AG20443 (cell line): ENCODE measurements at places on chromosomes 2 and 18.
A peak's percentile ranks its signal among the peaks of the same experiment; 100 is the strongest.

DNA sequence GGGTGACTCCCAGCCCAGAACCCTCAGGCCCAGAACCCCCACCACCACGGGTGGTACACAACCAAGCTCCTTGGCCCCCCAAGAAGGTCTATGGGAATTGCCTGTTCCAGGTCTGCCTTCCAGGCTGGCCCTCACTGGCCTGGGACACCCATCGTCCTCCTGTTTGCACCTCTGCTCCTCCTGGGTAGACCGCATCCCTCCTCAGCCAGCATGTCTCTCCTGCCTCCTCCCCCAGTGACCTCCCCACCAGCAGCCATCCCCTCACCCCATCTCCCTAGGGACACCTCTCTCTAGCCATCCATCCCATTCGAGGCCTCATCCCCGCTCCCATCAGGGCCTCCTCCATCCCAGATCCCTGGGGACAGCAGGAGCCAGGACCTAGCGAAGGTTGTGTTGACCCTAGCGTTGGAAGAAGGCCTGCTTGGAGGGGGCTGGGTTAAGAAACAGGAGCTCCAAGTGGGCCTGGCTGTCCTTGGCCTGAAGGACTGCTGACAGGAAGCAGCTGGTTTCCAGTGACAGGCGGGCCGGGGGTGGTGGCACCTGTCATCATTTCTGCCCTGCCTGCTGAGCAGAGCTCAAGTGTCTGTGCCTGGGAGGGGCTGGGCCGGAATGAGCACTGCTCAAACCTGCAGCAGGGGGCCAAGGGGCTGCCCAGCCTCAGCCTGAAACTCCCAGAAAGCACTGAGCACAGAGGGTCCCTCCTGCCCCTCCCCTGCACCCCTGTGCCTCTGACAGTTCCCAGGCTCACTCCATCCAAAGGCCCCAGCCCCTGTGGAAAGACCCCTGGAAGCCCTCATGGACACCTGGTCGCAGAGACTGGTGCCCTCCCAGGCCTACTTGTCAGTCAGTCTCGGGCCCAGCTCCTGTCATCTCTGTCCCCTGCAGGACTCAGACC lies 96.0 kb upstream of the OTOS start:
- no peak for DNase-seq

DNA sequence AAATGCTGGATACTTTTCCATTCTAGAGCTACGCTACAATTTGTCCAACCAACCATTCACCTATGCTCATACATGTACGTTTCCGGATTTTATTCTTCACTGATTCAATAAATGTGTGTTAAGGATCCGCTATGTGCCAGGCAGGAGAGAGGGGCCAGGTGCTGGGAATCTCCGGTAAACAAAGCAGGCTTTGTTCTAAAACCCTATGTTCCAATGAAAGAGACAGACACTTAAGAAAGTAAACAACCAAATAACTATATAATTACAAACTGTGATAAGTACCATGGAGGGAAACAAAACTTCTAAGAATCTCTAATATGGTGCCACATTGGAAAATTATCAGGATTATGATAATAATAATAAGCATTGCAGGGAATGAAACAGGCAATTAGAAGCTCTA lies 22.2 kb upstream of the POMC start:
- DNase-seq: no peak

DNA sequence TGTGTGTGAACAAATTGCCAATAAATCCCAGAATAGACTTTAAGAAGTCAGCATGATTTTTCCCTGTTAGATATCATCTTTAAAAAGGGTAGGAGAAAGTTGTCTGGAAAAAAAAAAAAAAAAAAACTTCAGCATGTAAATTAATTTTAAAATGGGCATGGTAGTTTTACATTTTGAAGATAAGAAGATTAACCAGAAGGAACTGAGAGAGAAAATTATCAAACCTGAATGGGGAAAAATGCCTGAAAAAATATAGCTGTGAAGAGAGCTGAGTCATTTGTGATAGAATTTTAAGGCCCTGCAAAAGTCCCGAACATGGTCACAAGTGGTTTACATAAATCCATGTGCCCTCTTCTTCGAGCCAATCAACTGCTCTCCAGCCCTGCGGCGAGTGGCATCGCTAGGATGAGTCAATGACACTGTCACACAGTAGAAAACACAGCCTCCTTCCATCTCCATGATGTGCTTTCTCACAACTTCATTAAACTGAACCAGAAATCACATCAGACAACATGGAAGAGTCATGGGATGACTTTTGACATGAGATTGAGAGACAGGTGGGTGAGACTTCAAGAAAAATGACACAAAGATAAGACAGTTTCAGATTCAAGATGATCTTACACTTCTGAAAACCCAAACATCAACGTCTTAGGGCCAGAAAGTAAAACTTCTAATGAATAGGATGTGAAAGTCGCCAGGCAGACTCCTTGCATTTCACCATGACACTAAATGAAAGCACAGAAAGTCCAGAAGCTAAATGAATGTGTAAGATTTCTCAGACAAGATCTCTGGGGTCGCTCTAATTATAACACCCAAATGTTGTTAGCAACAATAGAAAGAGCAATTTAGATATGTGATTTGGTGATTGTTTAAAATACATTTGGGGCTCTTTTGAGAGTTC lies 273.0 kb upstream of the ID2 start:
- DNase-seq: no peak

DNA sequence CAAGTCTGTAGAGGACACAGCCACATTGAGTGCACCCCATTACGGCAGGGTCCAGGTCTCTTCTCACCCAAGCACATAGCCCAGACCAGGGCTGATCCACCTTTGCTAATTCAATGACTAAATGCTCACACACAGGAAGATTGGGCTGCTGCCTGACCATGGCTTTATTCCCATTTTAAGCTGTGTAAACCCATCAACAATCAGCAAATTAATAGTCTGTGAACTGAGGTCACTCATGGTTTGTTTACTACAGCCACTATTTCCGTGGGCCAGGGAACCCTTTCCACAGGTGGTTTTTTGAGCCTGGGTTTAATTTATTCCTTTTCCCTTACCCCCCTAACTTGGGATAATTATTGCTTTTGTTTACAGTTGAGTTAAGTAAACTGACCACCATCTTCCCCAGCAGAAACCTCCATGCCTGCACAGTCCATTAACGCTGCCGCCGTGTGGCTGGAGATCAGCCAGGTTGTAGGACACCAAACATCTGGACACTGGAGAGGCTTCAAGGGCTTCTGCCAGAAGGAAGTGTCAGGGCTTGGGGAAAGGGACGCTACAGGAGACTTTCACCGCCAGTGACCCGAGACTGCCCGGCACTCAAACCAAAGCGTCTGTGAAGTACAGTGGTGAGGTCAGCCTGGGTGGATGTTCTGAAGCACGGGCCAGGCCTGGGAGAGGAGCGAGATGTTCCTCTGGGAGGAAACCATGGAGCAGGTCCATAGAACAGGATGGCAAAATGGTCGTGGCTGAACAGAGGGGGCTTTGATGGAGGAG lies 282.9 kb downstream of the DYSF start:
- no peak for DNase-seq

GRCh38 chr2:133497270-133497893 lies 70.9 kb downstream of the NCKAP5 start:
- peak; percentile 43 for DNase-seq

- no peak for DNase-seq
Observed at GRCh38 chr2:180694445-180695421, 285.7 kb upstream of the UBE2E3 start.

DNA sequence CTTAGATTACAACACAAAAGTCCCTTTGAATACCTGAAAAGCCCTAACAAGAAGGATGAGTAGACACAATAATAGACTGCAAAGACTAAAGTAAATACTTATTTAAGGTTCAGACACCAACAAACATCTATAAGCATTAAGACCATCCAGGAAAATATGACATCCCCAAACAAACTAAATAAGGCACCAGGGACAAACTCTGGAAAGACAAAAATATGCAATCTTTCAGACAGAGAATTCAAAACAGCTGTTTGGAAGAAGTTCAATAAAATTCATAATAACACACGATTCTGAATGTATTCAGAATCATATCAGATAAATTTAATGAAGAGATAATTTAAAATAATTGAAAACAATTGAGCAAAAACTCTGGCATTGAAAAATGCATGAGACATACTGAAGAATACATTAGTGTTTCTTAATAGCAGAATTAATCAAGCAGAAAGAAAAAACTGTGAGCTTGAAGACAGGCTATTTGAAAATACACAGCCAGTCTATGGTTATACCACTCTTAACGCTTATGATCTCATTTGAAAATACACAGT lies 1388.8 kb downstream of the DSC3 start:
- DNase-seq: no peak

DNA sequence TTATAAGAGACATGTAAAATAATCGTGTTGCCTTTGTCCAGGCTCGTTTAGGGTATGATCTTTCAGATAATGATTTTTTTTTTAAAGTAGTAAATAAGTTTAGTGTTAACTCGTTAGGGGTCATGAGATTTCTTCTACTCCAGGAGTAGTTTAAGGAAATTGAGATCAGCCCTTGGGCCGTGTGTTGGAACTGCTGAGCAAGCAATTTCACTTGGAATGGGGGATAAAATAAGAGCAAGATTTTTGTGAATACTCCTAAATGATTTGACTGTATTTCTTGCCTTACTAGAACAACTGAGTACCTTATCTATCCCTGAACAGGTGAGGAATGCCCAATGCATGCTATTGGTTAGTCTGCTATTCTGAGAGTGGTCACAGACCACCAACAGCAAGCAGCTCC lies 102.2 kb upstream of the SERPINE2 start:
- no peak for DNase-seq
